NCI-H524 (cell line): ENCODE measurements at places on chromosomes 11 and 22.

- DNase-seq: no peak
These were observed 80.3 kb upstream of the IZUMO1R start for GRCh38 chr11:94224078-94224477.

GRCh38 chr11:33920838-33921613 is 29.1 kb upstream of the LMO2 start:
- DNase-seq: no peak

DNA sequence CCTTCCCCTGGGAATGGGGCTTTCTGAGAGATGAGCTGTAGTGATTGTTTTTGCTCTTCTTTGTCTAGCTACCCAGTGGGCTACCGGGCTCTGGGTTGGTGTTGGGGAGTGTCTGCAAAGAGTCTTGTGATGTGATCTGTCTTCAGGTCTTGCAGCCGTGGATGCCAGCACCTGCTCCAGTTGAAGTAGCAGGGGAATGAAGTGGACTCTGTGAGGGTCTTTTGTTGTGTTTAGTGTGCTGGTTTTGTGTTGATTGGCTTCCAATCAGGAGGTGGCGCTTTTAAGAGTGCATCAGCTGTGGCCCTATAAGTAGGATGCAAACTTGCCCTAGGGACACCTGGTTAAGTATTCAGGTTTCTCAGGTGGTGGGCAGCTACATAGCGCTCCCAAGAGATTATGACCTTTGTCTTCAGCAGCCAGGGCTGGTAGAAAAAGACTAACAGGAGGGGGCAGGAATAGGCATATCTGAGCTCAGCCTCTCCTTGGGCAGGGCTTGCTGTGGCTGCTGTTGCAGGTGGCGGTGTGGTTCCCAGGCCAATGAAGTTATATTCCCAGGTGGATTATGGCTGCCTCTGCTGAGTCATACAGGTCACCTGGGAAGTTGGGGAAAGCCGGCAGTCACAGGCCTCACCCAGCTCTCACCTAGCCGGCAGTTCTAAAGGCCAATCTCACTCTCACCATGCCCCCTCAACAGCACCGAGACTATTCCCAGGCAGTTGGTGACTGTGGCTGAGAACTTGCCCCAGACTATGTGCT is 315.7 kb upstream of the C11orf87 start:
- no peak for DNase-seq

DNA sequence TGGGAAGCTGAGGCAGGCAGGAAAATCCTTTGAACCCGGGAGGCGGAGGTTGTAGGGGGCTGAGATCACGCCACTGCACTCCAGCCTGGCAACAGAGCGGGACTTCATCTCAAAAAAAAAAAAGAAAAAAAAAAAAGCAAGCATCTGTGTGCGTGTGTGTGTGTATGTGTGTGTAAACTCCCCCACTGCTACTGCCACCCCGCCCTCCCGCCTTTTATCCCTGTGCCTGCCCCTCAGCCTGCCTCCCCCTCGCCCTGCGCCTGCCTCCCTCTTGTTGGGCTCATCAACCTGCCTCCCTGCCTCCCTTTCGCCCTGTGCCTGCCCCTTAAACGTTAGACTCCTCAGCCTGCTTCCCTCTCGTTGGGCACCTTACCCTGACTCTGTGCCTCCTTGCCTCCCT is 18.0 kb downstream of the TMEM258 start:
- DNase-seq: no peak

DNA sequence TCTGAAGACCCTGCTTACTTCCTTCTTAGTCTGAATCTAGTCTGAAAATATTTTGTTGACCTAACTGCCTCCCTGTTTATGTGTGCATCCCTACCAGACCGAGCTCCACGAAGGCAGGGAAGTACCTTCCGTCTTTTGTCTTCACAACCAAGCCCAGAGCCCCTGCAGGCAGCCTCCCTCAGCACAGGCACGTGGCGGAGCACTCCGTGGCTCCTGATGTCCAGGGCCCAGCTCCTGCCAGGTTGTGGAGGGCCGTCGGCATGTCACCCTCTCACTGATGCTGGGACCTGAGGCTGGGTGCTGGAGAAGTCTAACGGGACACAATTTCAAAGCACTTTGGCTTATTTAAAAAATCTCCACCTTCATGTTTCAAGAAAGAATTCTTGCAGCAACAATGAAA is 59.4 kb upstream of the CLTCL1 start:
- no peak for DNase-seq

GRCh38 chr11:69594481-69594880 is 46.5 kb upstream of the CCND1 start:
- DNase-seq: no peak

GRCh38 chr22:48702573-48703264 is 1125.0 kb downstream of the BRD1 start:
- no peak for DNase-seq
